ENCODE measurements at places on chromosomes 2 and 18.

DNA sequence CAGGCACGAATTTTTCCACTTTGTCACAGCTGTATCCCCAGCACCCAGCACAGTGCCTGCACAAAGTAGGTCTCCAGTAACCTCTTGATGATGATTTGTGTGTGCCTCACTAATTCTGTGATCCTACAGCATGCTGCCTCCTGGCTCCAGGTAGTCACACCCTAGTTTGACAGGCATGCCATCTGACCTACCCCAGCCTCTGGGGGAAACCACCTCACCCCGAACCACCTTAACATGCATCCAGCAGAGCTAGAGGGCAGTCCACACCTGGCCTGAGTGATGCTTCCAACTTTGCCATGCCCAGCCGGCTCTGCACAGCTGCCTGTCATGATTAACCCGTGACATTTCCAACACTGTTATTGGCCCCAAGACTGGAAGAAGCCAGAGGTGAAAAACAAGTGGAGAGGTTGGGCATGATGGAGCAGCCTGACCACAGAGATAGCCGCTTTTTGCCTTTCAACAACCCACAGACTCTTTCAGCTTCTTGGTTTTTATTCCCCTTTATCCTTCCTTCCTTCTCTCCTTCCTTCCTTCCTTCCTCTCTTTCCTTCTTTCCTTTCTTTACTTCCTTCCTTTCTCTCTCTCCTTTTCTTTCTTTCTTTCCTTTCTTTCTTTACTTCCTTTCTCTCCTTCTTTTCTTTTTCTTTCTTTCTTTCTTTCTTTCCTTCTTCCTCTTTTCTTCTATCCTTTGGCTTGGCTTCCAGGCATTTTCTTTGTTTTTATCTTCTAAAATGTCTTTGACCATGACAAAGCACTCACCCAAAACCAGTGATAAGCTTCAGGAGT is 294.4 kb upstream of the SIX2 start:
- no peak for DNase-seq

DNA sequence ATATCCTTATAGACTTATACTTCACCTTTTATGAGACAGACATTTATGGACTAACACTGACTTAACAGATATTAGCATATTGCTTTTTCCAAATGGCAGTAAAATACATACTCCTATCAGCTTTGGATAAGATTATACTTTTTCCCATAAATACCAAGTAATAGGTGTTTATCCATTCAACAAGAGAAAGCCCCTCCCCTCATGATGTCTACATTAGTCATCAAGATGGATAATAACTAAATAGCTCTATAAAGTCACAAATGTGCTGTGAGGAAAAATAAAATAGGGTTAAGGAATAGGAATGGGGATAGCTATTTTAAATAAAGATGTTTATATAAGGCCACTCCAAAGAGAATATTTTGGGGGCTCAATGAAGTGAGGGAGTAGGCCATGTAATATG is 39.4 kb downstream of the CSRNP3 start:
- no peak for DNase-seq

DNA sequence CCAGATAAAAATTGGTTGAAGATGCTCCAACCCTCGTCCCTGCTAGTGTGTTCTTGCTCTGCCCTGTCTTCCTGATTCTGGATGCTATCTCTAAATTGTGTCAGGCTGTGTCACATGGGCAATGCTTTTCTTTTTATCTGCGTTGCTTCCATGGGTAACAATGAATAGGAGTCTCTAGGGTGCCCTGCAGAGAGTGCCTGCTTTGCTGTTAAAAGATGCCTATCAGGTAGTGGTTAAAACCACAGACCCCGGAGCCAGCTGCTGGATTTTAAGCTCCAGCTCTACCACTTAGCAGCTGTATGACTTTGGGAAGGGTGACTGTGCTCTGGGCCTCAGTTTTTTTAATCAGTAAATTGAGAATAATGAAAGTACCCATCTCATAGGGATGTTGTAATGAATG is 340.3 kb downstream of the PLCL1 start:
- no peak for DNase-seq

- no peak for DNase-seq
These were observed 228.1 kb upstream of the TRIB2 start for GRCh38 chr2:12488352-12489318.

GRCh38 chr18:13608791-13609532 is 117.4 kb downstream of the FAM210A start:
- no peak for DNase-seq

GRCh38 chr2:170711774-170712652 is 3.1 kb upstream of the SP5 start:
- no peak for DNase-seq

GRCh38 chr2:17573085-17573803 is 32.7 kb downstream of the VSNL1 start:
- DNase-seq, result no peak

GRCh38 chr2:21423854-21424253 is 300.1 kb downstream of the TDRD15 start:
- DNase-seq, result no peak

DNA sequence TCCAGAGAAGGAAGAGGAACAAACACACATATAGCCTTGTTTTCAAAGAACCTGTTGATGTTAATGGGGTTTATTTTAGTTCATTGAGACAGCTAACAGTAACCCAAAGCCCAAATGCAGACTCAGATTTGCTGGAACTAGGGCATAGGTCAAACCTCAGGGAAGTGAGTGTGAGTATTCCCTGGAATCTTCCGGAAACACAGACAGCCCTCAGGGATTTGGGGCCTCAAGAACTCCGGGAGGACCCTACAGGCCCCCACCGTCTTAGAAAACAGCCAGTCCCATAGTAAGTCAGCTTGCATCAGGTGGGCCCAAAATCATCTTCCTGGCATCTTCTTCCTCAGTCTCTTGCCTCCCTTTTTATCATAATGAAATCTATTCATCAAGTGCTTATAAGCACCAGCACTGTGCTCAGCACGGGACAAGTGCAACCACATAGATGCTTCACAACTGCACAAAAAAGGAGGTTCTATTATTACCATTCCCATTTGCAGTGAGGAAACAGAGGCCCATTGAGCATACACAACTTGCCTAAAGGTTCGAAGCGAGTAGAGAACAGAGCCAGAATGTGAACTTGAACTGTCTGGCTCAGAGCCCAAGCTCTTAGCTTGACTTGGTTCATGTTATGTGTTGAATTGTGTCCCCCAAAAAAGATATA is 50.2 kb upstream of the BCL11A start:
- DNase-seq, result no peak

- no peak for DNase-seq
These were observed 401.6 kb upstream of the TNP1 start for GRCh38 chr2:217261452-217261851.

GRCh38 chr2:145806546-145806945 is 1286.6 kb upstream of the ZEB2 start:
- DNase-seq, result no peak

- peak; percentile 33 for DNase-seq
These were observed 36.8 kb downstream of the NPAS2 start for GRCh38 chr2:100856732-100857131.

GRCh38 chr2:123826729-123827271 is 198.3 kb upstream of the CNTNAP5 start:
- DNase-seq, result no peak

DNA sequence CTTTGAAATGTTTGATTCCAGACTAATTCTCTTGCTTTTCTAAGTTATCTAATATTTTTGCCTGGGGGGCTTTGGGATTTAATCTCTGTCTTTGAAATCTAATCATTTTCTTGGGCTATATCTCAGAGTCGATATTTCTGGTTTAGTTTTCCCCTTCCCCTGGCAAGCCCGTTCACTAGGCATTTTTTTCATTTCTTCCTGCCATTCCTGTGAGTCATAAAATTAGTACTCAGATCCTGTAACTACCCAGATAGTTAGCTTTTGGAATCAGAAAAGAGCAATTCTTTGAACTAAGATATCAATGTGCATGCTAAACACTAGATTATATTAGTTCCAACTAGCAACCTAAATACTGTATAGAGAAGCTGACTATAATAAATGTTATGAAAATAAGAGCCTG is 29.4 kb upstream of the RNF149 start:
- no peak for DNase-seq

DNA sequence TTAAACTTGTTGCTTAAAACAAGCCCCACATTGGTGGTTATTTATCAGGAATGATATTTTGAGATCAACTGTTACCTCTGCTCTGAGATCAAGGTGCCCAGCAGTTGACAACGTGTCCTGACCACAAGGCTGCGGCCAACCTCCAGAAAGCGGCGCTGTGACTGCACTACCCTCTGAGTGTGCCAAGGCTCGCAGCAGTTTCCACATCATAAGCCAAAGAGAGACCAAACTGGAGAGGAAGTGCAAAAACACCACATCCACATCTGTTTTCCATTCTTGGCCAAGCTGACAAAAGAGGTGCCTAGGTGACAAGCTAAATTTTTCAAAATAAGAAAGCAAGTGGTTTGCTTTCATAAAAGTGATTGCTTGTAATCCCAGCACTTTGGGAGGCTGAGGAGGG is 410.8 kb upstream of the POU3F3 start:
- DNase-seq, result no peak

- no peak for DNase-seq
These were observed 88.0 kb downstream of the ITGB1BP1 start for GRCh38 chr2:9335322-9335832.

- DNase-seq, result no peak
These were observed 368.3 kb downstream of the RAD51AP2 start for GRCh38 chr2:17149945-17150344.

GRCh38 chr18:60372596-60372995 is at the start of gene MC4R:
MC4R (minus strand) TSS chr18:60372775; CDS start chr18:60372349, 426 bp downstream.
- no peak for DNase-seq

DNA sequence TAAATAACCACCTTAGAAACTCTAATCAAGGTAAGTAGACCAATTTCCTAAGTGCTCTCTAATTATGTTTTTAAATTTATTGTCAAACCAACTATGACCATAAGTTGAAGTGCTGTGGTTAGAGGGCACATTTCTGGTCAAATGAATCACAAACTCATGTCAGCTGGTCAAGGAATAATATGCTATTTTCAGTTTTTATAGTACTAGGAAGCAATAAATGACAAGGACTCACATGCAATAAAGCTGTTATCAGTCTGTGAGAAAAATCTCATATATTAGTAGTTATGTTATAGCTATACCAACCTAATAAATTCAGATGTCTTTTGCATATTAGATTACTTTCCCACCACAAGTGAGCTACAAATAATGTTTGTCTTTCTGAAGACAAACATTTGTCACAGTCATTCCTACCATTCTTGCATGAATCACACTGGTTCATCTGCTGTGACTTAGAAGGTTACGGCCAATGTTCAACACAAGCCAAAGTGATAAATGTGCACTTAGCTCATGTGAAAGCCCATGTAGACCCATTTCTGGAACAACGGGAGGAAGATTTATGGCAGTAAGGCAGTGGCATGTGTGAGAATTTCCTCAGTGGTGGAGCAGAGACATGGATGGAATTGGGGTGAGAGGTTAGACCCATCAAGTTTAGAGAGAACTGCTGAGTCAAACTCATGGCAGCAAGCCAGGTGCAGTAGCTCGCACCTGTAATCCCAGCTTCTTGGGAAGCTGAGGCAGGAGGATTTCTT is 27.4 kb upstream of the CCNYL1 start:
- peak; percentile 12 for DNase-seq

- no peak for DNase-seq
These were observed 148.3 kb downstream of the KLHL29 start for GRCh38 chr2:23533338-23533695.

- no peak for DNase-seq
These were observed 79.6 kb upstream of the LCLAT1 start for GRCh38 chr2:30367232-30368070.

DNA sequence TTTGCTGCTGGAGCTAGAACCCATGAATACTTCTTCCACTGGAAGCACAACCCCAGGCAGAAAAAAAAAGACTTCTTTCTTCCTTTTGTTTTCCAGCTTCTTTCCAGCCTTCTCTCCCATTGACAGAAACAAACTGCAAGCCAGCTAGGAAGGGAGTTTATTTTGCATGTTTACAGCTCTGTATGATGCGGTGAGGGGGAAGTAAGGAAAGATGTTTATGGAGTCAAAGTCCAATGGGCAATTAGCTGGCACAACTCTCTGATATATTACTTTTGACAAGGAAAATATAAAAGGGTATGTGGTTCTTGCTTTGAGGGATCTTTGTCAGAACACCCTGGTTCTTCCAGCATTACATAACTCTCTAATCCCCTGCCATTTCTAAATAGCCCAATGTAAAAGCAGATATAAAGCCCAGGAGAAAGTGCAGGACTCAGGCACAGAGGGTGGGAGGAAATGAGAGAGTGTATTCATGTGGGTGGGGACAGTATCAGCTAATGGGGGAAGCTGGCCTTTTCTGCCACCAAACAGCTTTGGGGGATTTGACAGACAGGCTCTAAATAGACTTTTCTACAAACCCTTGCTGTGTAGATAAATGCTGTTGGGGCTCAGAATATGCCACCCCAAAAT is 9.3 kb upstream of the NMS start:
- DNase-seq, result no peak

DNA sequence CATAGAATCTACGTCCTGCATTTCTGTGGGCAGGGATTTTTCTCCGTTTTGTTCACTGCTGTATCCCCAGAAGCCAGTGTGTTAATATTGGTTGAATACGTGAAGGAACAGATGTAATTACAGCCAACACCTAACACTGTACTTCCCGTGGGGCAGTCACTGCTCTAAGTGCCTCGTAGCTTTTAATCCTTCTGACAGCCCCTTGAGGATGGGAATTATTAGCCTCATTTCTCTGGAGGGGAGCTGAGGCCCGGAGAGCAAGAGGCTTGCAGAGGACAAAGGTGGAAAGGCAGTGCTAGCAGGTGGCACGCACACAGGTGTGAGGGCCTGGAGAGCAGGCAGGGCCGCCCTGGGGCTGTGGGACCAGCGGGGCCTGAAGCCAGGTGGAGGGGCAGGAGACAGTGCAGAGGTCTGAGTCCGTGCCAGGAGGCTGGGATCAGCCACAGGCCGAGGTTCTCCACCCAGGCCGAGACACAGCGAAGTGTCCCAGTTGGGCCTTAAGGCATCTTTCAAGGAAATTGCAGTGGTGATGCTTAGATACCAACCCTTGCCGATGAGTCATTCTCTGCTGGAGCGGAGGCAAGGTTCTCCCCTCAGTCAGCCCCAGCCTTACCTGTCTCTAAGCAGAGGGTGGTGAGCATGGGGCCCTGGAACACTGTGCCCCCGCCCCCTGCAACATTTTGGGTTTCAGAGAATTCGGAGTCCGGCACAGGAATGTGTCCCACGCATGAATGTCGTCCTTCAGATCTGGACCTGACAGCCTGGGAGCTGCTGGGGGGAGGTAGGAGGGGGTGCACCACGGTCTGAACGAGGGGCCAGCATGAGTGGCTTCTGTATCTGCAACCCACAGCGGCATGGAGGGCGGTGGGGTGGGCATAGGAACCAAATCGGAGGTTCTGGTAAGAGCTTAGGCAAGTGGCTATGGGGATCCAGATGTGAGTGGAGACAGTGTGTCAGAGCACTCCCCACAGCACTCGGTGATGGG is 122.6 kb downstream of the GBX2 start:
- no peak for DNase-seq

GRCh38 chr2:30072250-30072842 is 74.5 kb upstream of the YPEL5 start:
- DNase-seq, result peak; percentile 76

DNA sequence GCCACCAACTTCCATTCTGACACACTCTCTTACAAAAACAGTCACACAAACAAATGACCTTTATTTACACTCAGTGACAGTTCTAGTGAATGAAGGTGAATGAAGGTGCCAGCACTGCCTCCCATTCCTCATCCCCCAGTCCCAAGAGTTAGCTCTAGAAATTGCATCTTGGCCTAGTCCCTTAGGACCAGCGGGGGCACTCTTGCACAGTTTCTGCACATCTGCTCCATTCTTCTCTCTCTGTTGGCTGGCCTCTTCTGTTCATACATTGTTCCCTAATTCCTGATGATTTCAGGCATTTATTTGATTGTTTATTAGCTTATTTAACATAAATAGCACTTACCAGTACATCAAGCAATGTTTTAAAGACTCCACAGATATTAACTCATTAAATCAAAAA is 30.9 kb downstream of the GAREM1 start:
- DNase-seq, result peak; percentile 51

All from RPMI8226 (cell line).